Osteoblast (primary cell): ENCODE measurements at places on chromosomes 11 and 22. TPM values are rescaled to one million over a fixed set of nuclear protein-coding genes. Genes with fewer than 3 reads are reported as not detected.

DNA sequence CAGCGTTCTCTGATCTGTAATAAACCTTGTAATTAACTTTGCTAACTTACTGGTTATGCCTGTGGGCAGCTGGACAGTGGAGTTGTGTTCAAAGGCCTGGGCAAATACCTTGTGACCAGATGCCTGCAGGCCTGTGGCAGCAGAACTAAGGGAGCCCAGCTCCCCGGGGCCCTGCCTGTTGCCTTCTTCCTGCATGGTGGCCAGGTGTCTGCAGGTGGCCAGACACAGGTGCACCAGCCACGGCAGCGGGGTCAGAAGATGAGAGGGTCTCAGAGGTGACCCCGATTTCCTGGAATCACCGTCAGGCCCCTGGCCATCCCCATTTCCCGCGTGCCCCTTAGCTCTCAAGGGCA, 127.2 kb downstream of the OSBP2 start:
- H3K4me3 ChIP-seq: peak overlapping the region; percentile 74
- H3K4me1 ChIP-seq: peaks cover 11% of the 10 kb centered on the region
- peaks cover 19% of the 10 kb centered on the region for H3K27me3 ChIP-seq
- H3K27ac ChIP-seq: no peak overlapping the region

DNA sequence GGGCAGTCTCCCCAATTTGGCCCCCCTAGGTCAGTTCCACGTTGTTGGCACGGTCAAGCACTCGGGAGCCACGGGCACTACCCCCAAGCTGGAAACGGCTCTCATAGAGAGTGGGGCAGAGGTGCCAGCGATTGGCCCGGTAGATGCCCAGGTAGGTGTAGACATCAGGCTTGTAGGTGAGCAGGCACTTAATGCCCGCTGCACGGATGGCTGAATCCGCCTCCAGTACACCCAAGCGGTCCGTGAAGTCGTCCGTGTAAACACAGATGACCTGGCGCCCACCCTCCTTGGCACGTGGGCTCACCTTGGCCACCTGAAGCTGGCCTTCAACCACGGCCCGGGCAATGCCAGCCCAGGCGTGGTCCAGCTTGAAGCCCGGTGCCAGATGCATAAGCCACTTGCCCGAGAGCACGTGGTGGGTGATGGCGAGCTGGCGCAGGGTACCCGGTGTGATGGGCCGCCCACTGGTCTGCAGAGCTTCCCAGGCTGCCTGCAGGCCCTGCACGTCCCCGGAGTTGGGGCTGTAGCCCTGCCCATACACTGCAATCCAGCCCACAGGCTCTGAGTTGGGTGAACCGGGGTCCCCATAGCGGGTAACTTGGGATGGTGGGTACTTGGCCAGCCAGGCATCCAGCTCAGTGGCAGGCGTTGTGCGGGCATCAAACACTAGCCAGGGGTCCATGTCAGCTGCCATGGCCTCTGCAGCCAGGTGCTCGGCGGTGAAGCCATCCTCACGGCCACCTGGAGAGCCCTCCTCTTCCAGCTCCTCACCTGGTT, 1.2 kb downstream of the C11orf68 start:
- H3K4me3 ChIP-seq: peak overlapping the region; percentile 88
- H3K27me3 ChIP-seq: no peaks in the 10 kb centered on the region
- H3K27ac ChIP-seq: peak overlapping the region; percentile 95

DNA sequence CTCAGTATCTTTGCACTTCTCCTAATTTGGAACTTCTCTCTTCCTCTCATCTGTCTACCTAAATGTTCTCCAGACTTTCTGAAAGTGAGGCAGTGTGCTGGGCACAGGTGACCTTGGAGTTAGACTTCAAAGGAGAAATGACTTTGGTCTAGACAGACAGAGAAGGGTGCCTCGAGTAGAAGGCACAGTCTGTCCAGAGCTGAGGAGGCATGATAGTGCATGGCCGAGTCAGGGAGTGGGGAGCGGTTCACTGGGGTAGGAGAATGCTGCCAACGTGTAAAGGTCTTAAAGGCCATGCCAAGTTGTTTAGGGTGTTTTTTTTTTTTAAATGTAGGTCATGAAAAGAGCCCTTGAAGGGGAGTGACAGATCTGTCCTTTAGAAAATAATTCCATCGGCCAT, 17.3 kb upstream of the ZBTB16 start:
- no peak overlapping the region for H3K4me3 ChIP-seq
- no peak for DNase-seq
- H3K27me3 ChIP-seq: peaks cover 5% of the 10 kb centered on the region
- H3K27ac ChIP-seq: no peak overlapping the region
- H3K36me3 ChIP-seq: no peaks in the 10 kb centered on the region

DNA sequence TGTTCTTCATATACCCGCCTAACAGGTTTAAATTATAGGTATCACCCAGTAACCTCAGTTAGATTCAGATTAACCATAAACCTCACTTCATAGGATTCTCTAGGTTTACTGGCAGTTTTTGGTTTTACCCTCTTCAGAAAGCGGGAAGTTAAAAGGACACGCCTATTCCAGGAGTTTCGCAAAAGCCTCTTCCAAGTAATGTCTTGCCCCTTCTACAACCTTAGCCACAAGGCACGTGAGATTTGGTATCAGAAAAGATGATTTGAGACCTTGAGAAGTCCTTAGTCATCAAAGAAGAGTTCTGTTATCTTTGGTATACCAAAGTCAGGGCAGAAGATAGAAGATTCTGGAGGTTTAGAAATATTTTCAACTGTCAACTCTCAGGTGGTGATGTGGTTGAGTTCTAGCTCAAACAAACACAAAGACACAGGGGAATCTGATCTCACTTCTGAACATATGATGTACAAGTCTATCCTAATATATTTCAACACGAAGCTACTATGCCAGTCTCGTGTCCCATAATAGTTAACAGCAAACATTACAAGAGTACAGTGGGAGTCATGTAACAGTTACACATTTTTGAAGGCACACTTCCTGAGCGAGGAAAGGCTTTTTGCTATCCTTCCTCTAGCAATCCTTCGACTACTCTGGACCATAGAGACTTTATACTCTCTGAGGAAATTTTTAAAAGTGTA, 103.5 kb downstream of the USP35 start:
- no peak for DNase-seq
- H3K27ac ChIP-seq: no peak overlapping the region
- no peaks in the 10 kb centered on the region for H3K27me3 ChIP-seq
- H3K4me3 ChIP-seq: no peak overlapping the region
- H3K36me3 ChIP-seq: no peaks in the 10 kb centered on the region

- peak; percentile 80 for DNase-seq
- H3K27ac ChIP-seq: no peak overlapping the region
- no peaks in the 10 kb centered on the region for H3K36me3 ChIP-seq
- no peak overlapping the region for H3K4me3 ChIP-seq
These were observed 91.1 kb upstream of the KCNA4 start for GRCh38 chr11:30107899-30108298.

DNA sequence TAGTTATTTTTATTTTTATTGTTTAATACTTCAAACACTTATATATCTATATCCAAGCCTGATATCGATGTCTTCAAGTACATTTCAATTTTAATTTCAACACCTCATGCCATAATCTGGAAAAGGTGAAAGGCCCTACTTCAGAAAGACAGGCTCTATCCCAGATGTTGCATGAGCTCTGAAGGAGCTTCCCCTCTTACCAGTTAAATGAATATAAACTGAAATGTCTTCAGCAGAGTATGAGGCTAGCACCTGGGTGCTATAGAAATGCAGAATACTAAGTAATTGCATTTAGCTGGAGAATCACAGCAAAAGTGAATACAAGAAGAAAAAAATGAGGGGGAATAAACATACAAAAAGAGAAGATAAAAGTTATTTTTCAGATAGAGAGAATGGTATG, 11.5 kb upstream of the GRIA4 start:
- no peak overlapping the region for H3K27ac ChIP-seq
- no peaks in the 10 kb centered on the region for H3K36me3 ChIP-seq
- no peaks in the 10 kb centered on the region for H3K27me3 ChIP-seq
- no peaks in the 10 kb centered on the region for H3K4me1 ChIP-seq

DNA sequence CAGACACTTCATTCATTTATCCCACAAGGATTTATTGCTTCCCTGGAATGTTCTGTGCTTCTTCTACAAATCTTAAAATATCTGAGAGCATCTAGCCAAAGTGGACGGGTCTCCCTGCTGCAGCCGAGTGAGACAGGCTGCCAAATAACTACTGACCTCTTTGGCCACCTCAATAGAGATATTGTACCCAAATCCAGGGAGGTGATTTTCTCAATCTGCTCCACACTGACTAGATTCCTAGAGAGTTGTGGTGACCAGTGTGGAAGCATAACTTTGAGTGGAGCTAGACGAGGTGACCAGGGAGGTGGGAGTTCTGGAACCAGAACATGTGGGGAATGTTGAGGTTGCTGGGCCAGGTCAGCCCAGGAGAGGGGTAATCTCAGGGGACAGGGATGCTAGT, 77.5 kb downstream of the THAP12 start:
- no peaks in the 10 kb centered on the region for H3K36me3 ChIP-seq
- H3K27ac ChIP-seq: no peak overlapping the region
- H3K4me3 ChIP-seq: no peak overlapping the region
- peak; percentile 1 for DNase-seq
- H3K4me1 ChIP-seq: no peaks in the 10 kb centered on the region

GRCh38 chr11:394858-395655, 1.0 kb downstream of the PKP3 start:
- peaks cover 21% of the 10 kb centered on the region for H3K4me1 ChIP-seq
- H3K4me3 ChIP-seq: no peak overlapping the region
- no peaks in the 10 kb centered on the region for H3K27me3 ChIP-seq
- no peaks in the 10 kb centered on the region for H3K36me3 ChIP-seq
- DNase-seq: no peak

DNA sequence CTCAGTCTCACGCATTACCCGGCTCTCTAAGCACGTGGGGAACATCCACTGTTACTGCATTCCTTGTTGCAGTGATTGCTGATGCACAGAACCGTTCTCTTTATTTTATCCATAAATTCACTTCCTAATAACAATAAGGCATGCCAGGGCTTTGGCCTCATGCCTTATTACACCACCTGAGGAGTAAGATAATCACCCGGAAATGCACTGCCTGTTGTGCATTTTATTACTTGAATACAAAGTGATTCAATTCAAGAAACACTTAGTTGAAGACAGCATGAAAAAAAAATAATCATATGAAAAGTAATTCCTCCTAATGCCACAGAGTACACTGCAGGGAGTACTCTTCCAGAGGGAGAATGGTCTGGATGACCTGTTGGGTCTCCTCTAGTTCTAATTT, 19.2 kb downstream of the EFCAB6 start:
- H3K27me3 ChIP-seq: peaks cover 10% of the 10 kb centered on the region
- no peaks in the 10 kb centered on the region for H3K36me3 ChIP-seq
- no peak for DNase-seq
- no peak overlapping the region for H3K4me3 ChIP-seq
- no peak overlapping the region for H3K27ac ChIP-seq

GRCh38 chr11:120718171-120718570, 206.6 kb downstream of the GRIK4 start:
- no peak overlapping the region for H3K27ac ChIP-seq
- DNase-seq: no peak
- peaks cover 22% of the 10 kb centered on the region for H3K27me3 ChIP-seq

GRCh38 chr11:105181100-105181499, 41.5 kb upstream of the CARD18 start:
- H3K36me3 ChIP-seq: no peaks in the 10 kb centered on the region
- no peak overlapping the region for H3K4me3 ChIP-seq
- peak; percentile 14 for DNase-seq
- H3K27me3 ChIP-seq: no peaks in the 10 kb centered on the region
- peaks cover 4% of the 10 kb centered on the region for H3K4me1 ChIP-seq

DNA sequence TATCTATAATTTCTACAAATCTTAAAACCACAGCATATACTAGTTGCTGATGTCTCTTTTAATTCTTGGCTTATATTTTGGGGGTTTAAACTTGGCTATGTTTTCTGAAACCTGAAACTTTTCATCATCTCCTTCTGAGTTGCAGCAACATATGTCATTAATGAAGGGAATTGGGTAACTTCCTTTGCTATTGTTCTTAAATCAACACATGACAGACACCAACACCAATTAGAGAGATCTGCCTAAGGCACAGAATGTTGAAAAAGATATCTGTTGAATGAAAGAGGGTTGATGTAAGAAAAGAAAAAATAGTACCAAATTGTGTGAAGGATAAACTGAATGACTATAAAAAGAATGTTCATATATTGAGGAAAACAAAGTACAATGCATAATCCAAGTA, 10.3 kb upstream of the GAS2 start:
- H3K36me3 ChIP-seq: no peaks in the 10 kb centered on the region
- H3K27me3 ChIP-seq: no peaks in the 10 kb centered on the region
- DNase-seq: no peak
- no peaks in the 10 kb centered on the region for H3K4me1 ChIP-seq

GRCh38 chr22:39967103-39967829, 7.1 kb downstream of the TMA7B start:
- H3K4me1 ChIP-seq: peaks cover 12% of the 10 kb centered on the region
- DNase-seq: peak; percentile 93
- H3K27me3 ChIP-seq: peaks cover 10% of the 10 kb centered on the region
- H3K36me3 ChIP-seq: no peaks in the 10 kb centered on the region
- no peak overlapping the region for H3K27ac ChIP-seq

The OR5A1 gene
- total RNA-seq: not detected in 2 replicates

The ANO3 gene
- total RNA-seq: under 0.01 TPM in 2 replicates

The TLCD5 gene
- 11.5 and 11.9 TPM in 2 replicates for total RNA-seq

The MCAT gene
- 12.7 and 21.4 TPM in 2 replicates for total RNA-seq
